LoVo (cell line): ENCODE measurements at places on chromosomes 13 and 19.
A peak's percentile ranks its signal among the peaks of the same experiment; 100 is the strongest.

- DNase-seq = no peak
Observed at GRCh38 chr19:11024259-11024658, 63.4 kb downstream of the SMARCA4 start.

- peak; percentile 52 for DNase-seq
Observed at GRCh38 chr19:459724-460511, 915 bp downstream of the SHC2 start.

DNA sequence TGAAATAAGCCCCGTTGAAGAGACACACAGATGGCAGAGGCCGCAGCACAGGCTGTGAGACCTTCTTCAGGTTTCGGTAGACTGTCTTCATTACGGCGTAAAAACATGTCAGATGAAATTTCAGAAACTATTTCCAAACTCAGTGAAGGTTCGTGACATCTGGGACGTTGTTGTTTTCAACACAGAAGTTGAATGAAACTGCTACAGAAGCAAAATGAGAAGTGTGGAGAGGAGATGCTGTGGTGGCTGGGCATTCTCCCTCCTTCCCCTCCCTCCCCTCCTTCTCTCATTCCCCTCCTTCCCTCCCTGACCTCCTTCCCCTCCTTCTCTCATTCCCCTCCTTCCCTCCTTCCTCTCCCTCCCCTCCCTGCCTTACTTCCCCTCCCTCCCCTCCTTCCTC, 113.6 kb downstream of the ATP11A start:
- DNase-seq = no peak

- no peak for DNase-seq
Observed at GRCh38 chr13:74931698-74932433, 550.1 kb downstream of the TBC1D4 start.

- no peak for DNase-seq
Observed at GRCh38 chr13:58919551-58919950, 1244.2 kb downstream of the DIAPH3 start.

GRCh38 chr13:63460462-63461090, 2044.9 kb upstream of the PCDH20 start:
- DNase-seq = no peak
